Cardiac atrium fibroblast (primary cell): ENCODE measurements at places on chromosomes 3 and 15. TPM values are rescaled to one million over a fixed set of nuclear protein-coding genes. Genes with fewer than 3 reads are reported as not detected.

ACAA1 gene
- 34.8 and 39.5 TPM in 2 replicates for total RNA-seq

TNFAIP8L3 gene
- total RNA-seq = 3.8 and 8.1 TPM in 2 replicates

RTP1 gene
- total RNA-seq = not detected in 2 replicates

TMEM212 gene
- total RNA-seq = not detected in 2 replicates

STAC gene
- total RNA-seq = 0.18 and 0.32 TPM in 2 replicates

CD80 gene
- not detected in 2 replicates for total RNA-seq

CACNA1D gene
- total RNA-seq = not detected in 2 replicates

AHSG gene
- not detected in 2 replicates for total RNA-seq

ATP8B4 gene
- total RNA-seq = 0.18 and 0.49 TPM in 2 replicates

TMEM45A gene
- total RNA-seq = 174 and 277 TPM in 2 replicates

CASR gene
- not detected in 2 replicates for total RNA-seq

GOLGA6A gene
- total RNA-seq = not detected in 2 replicates

ISLR gene
- 89.9 TPM in 2 replicates for total RNA-seq

SKOR1 gene
- not detected in 2 replicates for total RNA-seq

ADAMTS7 gene
- 16.8 and 19.9 TPM in 2 replicates for total RNA-seq
